ENCODE measurements at places on chromosomes 1 and 21.

DNA sequence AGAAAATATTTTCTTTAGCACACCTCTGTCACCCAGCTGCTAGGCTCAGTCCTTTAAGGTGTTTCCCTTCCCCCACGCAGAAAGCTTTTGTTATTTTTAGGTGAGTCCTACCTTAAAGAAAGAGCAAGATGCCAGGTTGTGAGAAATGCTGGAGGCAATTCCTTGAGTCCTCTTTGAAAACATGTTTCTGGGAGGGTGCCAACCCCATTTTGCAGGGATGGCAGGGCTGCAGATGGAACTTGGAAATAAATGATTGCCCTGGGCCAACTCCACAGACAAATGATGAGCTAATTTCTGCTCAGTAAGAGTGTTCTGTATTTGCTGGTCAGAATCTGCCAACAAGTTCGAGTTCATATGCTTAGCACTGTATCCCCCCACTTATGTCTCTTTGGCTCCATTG, 119.2 kb upstream of the RAB3GAP2 start:
- DNase-seq: no peak

DNA sequence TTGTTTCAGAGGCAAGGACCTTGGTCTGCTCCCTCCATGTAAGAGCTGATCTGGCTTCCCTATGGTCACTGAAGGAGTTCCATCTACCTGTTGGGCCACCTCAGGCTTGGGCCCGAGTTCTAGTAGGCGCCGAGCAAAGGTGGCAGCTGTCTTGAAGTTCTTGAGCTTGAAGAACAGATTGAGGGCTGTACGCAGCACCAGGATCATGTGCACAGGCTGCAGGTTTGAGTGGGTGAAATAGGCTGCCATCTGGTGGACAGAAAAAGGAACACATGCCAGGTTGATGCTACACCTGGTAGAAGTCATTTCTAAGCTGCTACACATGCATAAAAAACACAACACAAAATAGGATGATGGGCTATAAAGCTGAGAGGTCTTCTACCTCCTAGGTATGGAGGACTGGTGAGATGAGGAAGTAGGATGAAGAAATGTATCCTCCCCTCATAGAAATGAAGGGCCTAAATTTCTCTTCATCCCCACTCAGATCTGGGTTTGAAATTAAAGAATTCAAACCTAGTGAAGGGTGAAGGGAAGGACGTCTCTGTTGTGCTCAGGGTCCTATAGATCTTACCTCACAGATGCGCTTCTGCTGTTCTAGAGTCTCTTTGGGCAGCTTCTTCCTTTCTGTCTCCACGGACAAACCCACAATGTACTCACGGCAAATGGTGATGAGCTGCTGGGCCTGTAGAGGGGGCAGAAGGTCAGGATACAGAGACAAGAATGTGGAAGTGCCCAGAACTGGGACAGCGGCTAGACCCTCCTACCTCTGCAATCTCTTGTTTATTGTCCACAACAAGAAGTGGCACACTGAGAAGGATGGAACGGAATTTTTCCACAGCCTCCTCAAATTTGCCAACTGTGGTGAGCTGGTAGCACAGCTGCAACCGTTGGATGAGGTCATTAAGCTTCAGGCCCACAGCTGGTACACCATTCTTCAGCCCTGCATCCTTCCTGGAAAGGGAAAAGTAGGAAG, 6.6 kb upstream of the PEX19 start:
- peak; percentile 80 for DNase-seq

DNA sequence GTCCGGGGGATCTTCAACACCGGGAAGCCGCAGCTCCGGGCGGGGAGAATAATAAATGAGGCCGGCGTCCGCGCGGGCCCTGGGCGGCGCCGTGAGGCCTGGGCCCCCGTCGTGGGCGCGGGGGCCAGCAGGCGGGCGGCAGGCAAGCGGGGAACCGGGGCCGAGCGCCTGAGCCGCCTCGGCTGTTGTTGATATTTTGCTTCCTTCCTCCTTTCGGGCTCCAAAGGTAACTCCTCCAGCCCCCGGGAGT, at the start of gene MEF2D:
TSS of gene MEF2D (minus strand) at position 233 of the 250 bp plus-strand sequence. CDS start 17,483 bp downstream, outside the sequence.
- no peak for DNase-seq

GRCh38 chr1:207424570-207425131, 29.5 kb upstream of the CR2 start:
- DNase-seq: peak; percentile 40

GRCh38 chr1:183044893-183045649, 21.9 kb downstream of the LAMC1 start:
- DNase-seq: no peak

DNA sequence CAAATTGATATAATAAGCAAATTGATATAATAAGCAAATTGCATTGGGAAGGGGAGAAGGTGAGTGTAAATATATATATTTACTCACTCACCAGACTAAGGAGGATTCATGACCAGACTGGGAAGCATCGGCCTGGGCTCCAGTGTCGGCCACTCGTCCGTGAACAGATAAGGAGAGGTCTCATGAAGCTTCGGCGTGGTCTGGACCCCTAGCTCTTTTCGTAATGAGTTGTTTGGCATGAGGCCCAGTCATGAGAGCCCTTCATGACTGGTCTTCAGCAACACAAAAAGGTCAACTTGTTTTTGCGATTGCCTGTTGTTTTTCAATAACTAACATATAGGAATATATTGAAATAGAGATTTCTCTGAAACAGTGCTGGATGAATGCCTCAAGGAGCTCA, 222.9 kb upstream of the KCNK2 start:
- no peak for DNase-seq

DNA sequence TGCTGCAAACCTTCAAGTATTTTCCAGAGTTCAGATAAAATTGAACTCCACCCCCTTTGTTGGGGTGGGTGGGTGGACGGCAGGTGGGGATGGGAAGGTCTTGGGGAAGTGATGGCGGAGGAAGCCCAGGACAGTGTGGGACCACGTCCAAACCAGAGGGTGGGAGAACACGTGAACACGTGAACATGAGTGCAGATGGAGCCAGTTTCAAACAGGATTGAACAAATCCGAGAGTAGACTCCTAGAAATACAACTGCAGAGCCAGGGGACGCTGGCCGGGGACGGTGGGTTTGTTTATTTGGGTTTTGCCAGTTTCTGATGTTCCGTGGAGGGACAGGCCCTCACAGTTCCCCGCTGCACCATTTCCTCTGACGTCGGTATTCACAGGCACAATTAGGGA, 2.9 kb downstream of the KRTAP10-2 start:
- DNase-seq: no peak
